DMS79 treated with DMSO at 0.1 percent for 48 hours (cell line): ENCODE measurements at places on chromosomes 6 and 20.

DNA sequence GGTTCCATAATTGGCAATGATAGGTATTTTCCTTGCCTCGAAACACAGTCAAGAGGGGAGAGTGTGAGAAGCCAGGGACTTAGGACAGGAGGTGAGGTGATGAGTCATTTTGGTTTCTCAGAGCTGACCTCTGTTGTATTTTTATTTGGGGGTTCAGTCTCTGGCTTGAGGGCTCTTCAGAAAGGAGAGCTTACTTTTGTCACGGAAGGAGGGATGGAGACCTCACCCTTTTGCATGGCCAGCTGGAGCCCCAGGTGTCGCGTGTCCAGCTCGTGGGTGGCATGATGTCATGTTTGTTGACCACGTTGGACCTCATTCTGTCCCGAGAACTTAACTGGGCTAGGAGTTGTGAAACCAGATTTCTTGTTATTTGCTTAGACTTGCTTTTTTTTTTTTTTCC lies 293.9 kb downstream of the QKI start:
- DNase-seq = no peak

GRCh38 chr6:2103765-2104523 lies 141.5 kb downstream of the GMDS start:
- peak; percentile 19 for DNase-seq

- no peak for DNase-seq
Observed at GRCh38 chr20:63253065-63253437, 1.2 kb downstream of the NKAIN4 start.

DNA sequence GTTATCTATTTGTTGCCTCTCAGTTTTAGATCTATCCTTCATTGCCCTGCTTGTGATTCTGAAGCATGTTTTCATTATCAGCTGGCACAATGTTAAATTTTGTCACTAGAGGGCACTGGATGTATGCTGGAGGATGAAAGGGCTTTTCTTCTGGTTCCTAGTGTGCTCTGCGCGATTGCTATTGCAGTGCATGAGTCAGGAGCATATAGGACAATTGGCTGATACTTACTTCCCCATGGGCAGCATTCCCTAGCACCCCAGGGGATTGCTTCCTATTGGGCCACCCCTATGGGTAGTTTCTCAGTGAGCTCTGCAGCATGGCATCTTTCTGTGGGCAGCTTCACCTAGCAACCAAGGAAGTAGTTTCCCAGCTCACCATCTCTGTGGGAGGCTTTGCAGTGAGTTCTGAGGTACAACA lies 280.3 kb upstream of the SYNCRIP start:
- DNase-seq = no peak

DNA sequence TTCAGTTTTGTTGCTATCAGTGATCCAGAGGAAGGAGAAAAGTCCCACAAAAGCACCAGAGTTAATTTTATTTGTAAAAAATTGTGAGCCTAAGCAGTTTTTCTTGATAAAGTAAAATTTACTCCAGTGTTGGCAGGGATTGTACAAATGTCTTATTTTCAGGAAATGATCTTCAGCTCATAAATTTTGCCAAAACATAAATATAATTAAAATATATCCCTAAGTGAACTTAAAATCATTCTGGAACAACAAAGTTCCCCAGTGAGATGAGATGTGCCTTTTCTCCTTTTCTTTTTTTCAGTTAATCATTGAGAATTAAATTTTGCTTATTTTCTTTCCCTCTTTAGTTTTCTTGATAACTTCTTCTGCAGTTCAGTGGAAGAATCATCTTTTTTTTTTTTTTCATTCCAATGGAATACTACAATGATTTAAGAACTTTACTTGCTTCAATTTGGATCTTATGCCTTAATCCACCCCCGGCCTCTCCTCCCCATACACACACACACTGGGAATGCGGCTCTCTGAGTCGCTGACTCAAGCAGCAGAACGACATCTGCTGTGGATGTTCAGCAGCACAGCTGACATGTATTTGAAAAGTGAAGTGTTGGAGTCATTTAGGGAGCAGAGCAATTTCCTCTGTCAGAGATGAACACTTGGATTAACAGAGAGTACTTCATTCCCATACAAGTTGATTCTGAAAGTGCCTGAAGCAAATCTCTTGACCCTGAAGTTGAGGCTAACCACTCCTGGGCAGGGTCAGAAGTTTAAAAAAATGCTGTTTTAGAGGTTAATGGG lies 27.7 kb upstream of the LAMA4 start:
- peak; percentile 94 for DNase-seq

- no peak for DNase-seq
Observed at GRCh38 chr6:156820089-156820798, 43.1 kb downstream of the ARID1B start.

- no peak for DNase-seq
Observed at GRCh38 chr20:59437601-59438031, 137.2 kb downstream of the EDN3 start.

DNA sequence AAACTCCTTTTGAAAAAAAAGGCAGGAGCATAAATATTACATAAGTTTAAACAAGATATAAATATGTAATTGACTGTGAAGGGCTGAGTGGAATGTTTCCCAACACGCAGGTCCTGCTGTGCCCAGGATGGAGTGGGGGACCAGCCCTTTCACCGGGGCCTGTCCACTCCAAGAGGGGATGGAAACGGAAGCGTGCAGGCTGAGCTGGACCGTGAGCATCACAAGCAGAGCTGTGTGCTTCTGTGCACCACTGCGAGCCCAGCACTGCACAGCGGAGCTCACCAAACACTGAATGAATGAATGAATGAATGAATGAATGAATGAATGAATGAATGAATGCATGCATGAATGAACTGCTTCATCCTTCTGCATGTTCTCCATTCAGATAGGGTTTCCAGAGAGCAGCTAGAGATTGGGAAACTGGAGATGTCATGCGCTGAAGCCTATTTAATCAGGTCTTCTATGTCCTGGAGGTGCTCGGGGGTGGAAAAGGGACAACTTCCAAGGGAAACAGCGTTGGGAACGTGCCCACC lies 157.7 kb downstream of the ANKRD60 start:
- no peak for DNase-seq

DNA sequence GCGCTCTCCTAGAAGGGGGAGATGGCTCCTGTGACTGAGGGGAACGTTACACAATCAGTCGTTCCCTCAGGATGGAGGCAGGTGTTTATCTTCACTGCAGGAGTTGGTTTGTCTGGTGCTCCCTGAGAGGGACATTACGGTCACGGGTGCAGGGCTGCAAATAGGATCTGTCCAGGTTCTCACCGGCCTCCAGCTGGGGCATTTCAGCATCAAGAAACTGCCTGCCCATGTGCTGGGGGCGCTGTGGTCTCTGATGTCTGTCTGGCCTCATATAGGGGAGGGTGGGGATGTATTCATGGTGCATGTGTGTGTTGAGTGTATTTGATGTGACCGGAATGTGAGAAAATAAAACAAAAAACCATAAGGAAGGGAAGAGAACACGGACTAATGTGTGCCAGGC lies 77.1 kb downstream of the TBC1D7 start:
- no peak for DNase-seq

DNA sequence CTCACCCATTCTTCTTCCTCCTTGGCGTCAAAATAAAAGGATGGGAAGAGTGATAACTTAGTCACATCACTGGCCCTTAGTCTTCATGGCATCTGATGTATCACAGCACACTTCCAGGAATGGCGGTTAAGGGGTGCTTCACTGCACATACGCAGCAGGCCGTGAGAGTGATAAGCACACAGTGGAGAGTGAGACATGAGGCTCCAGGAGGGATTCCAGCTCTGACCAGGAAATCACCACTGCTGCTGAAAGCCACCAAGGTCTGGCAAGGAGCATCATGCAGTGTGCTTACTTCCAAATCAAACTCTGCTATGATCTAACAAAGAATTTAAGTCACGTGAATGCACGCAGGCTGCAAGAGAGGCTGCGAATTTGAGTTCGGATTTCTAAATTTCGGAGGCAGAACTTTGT lies 62.4 kb downstream of the ARID1B start:
- no peak for DNase-seq

GRCh38 chr6:167137881-167138280 lies 15.0 kb downstream of the CCR6 start:
- DNase-seq = peak; percentile 26

- no peak for DNase-seq
Observed at GRCh38 chr6:30686009-30686907, at the start of gene PPP1R18. Gene PPP1R18 (minus strand): TSS chr6:30686645. CDS start chr6:30686018, 627 bp downstream.

DNA sequence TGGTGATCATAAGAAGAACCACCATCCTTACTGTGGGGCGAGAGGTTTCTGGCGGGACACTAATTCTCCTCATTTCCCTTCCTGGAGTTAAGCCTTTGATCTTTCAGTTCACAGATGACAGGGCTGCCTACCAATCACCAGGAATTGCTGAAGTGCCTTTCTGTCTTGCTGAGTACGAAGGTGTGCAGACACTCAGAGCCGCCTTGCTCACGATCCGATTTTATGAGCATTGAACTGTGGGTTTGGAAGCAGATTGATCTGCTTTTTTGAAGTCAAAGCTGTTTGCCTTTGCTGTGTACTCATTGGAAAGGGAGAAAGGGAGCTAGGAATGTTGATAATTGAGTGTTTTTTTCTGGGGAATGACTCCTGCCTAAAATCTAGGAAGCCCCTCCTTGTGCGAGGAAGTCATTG lies 129.1 kb upstream of the SALL4 start:
- no peak for DNase-seq

DNA sequence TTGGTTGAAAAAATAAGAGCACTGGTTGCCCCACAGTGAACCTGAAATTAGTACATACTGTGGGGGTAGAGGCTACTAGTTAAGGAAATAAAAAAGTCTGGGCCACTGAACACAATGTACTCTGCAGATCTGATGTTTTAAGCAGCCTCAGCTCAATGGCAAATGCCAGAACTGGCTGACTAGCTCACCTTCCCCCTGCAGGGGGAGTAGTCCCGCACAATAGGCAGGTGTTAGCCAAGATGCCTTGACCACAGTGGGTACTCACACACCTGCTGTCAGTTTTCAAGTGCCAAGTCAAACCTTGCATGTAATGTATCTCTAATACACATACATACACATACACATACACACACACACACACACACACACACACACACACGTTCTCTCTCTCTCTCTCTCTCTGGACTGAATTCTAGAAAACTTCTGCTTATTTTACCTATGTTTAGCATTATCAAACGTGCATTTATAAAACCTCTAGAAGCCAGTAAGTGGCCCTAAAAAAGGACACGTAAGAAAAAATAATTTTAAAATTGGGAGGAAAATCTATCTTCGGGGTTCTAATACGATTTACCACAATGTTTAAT lies 36.1 kb downstream of the GMDS start:
- peak; percentile 15 for DNase-seq

DNA sequence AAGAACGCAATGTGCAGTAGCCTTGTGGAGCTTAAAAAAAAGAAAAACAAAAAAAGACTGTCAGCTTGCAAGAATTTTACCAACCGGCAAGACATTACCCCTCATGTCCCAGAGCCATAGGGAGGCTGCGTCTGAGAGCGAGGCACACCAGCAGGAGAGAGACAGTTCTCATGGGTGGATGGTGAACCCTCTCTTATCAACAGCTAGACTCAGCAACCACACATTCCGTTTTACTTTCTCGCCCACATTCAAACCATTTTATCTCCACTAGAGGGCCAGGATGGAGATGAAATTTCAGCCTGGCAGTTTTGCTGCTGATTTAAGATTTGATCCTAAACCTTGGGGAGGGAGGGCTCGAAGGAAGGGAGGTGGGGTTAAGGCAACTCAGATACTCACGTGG lies 247.0 kb downstream of the ATXN1 start:
- no peak for DNase-seq

- no peak for DNase-seq
Observed at GRCh38 chr6:139713424-139713823, 339.0 kb upstream of the CITED2 start.

DNA sequence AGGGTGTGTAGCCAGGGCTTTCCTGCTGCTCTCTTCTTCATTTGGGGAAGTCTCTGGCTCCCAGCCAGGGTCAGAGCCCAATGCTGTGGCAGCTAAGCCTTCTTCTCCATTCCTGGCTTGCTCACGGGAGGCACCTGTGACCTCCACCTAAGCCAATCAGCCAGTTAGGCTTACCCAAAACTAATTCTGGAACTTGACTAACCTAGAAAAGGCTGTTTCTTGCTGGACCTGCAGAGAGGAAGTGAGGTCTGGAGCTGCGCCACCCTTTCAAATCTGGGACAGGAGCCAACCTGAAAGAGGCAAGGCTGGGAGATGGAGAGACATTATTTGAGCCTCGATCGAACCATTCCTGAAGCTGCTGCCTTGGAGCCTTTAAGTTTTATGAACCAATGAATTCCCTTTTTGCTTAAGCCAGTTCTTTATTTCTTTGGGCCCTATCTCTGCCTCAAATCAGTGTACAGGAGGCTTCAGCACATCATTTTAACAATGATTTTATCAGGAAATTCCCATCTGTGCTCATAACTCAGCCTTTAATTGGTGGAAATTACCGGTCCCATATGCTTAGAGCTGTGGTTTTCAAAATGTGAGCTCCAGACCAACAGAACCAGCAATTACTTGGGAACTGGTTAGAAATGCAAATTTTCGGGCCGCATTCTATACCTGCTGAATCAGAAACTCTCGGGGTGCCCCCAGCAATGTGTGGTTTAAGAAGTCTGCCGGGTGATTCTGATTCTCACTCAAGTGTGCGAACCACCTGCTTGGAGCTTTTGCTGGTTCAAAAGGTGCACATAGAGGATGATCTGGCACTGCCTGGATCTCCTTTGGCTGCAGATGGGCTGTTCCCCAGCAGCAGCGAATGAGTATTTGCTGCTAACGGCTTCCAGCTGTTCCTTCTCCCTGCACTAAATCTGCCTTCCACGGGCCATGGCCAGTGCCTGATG lies 97.4 kb upstream of the RNF24 start:
- no peak for DNase-seq

GRCh38 chr6:21751608-21752007 lies 158.1 kb downstream of the SOX4 start:
- DNase-seq = no peak

- DNase-seq = no peak
Observed at GRCh38 chr6:158086054-158086503, 82.0 kb downstream of the SERAC1 start.

GRCh38 chr6:18327626-18328025 lies 59.5 kb upstream of the RNF144B start:
- DNase-seq = peak; percentile 84

GRCh38 chr6:135522965-135523692 lies 25.6 kb upstream of the AHI1 start:
- DNase-seq = no peak

GRCh38 chr6:53287336-53288225 lies 61.2 kb downstream of the ELOVL5 start:
- no peak for DNase-seq

DNA sequence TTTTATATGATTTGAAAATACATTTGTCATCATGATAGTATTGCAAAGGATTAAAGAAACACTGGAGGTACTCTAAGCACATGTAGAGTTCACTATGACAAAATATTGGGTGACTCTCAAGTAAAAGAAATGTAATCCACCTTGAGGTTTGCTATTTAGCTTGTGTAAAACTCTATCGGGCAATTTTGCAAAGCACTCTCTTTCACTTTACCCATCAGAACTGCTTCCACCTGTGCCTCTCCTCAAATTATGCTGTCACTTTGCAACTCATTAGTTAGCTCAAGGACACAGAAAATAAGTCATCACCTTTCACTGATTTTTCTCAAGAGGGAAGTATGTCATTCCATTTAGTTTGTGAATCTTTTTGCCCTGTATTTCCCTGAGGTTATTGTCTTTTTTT lies 14.0 kb downstream of the TRDN start:
- DNase-seq = no peak
